ENCODE measurements at places on chromosomes 3 and 15. TPM values are rescaled to one million over a fixed set of nuclear protein-coding genes. Genes with fewer than 3 reads are reported as not detected.

Gene FYTTD1
- 27.2 TPM for total RNA-seq

Gene PLSCR2
- not detected for total RNA-seq

Gene PLA2G4E
- not detected for total RNA-seq

Gene ZCWPW2
- total RNA-seq, result not detected

Gene IL17RB
- 1.2 TPM for total RNA-seq

Gene ADAMTS9
- total RNA-seq, result 0.78 TPM

Gene ARNT2
- 13.2 TPM for total RNA-seq

Gene FAM81A
- 14.8 TPM for total RNA-seq

Gene USP13
- 8.1 TPM for total RNA-seq

Gene C3orf62
- 1.7 TPM for total RNA-seq

Gene FBXO40
- total RNA-seq, result not detected

Gene TM6SF1
- total RNA-seq, result not detected

Gene AGTR1
- total RNA-seq, result 0.54 TPM

Gene CACNA1D
- total RNA-seq, result 0.58 TPM

Gene EOMES
- 0.95 TPM for total RNA-seq

Gene CCR1
- total RNA-seq, result not detected

Data from A549 treated with ZK216348 at 1 μM for 4 hours (cell line).